ENCODE measurements at places on chromosomes 7 and 10.

GRCh38 chr7:44750424-44750823 is 1.8 kb downstream of the ZMIZ2 start:
- DNase-seq, result no peak

DNA sequence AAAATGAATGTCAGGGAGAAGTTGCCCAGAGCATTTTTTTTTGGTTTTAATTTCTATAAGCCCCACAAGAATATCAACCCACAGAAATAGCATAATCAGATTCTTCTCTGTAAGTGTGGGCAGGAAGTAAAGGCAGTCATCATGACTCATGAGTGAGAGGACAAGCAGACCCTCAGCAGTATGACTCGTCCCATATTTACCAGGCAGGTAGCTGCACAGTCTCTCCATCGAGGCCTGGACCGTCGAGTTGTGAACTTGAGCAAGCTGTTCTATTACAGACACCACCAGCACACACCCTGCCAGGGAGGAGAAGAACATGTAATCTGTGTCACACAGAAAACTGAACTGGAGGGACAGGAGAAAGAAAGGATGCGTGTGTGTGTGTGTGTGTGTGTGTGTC is 37.8 kb downstream of the AOAH start:
- no peak for DNase-seq

GRCh38 chr10:47030191-47030703 is 119.0 kb downstream of the PTPN20 start:
- DNase-seq, result no peak

DNA sequence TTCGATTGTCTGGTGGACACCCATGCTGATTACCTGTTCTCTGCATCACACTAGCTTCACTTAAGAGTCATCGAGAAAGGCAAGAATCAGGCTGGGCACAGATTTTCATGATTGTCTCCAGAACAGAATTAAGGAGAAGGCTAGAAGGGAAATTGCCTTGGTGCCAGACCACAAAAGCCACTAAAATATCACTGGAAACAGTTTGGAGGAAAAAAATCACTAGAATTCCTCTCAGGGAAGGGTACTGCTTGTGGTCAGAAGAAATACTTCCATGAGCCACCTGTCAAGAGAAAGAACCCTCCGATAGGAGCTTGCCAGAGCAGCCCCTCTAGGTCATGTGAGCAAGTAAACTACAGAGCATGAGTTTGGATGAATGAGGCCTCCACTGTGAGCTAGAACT is 269.3 kb upstream of the TEX47 start:
- DNase-seq, result no peak

- DNase-seq, result no peak
Observed at GRCh38 chr7:105269397-105269796, 119.3 kb downstream of the SRPK2 start.

DNA sequence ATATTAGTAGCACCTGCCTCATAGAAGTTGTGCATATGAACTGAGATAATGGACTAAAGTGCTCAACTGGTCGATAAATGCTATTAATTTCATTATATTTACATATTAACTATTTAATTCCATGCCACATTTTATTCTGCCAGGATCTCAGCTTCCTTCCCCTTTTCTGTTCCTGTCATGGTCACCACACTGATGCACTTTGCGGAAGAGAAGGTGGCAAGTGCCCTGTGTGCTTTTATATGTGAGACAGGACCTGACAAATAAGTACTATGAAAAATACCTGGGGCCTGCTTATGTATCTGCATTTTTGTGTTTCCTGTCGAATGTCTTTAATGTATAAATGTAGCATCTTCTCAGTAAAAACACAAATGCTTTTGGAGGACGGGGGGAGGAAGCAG is 12.2 kb downstream of the ATP6V0E2 start:
- DNase-seq, result no peak

Measured in adrenal gland (tissue), 19 donors.